ENCODE measurements at places on chromosomes 12 and 14.

GRCh38 chr12:122834104-122834920 is 945 bp upstream of the HIP1R start:
- peak; percentile 33 for DNase-seq

DNA sequence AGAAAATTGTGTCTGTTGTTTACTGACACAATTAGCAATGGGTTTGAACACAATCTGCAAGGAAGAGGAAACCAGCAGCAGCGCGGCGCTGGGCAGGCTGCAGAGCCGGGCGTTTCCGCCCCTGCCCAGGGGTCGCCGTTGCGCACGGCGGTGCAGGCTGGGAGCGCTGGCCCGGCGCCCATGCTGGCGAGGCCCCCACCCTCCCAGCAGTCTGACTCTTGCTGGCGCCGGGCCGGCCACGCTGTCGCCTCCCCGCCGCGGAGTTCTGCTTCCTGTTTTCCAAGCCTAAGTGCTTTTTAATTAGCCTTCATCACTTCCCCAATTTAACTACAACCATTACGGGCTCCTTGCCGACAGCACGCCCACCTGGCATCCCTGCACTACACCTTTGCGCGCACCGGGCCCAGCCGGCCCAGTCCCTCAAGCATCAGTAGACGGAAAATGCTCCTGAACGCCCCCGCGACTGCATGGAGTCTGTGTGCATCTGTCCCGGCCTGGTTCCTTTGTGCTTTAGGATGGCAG is 212.1 kb downstream of the GXYLT1 start:
- no peak for DNase-seq

DNA sequence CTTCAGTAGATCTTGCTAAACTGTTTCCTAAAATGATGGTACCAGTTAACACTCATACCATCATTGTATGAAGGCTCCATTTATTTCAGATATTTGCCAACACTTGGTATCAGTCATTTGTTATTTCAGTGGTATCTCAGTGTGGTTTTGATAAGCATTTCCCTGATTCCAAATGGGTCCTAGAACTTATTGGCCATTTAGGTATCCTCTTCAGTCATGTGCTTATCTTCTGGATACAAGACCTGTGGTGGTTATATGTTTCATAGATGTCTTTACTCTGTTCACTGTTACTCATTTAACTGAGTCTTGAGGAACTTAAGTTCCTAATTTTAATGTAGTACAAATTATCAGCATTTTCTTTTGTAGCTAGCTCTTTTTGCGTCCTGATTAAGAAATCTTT is 13.5 kb downstream of the SINHCAF start:
- no peak for DNase-seq

- no peak for DNase-seq
Observed at GRCh38 chr12:90428881-90429280, 526.1 kb downstream of the CCER1 start.

DNA sequence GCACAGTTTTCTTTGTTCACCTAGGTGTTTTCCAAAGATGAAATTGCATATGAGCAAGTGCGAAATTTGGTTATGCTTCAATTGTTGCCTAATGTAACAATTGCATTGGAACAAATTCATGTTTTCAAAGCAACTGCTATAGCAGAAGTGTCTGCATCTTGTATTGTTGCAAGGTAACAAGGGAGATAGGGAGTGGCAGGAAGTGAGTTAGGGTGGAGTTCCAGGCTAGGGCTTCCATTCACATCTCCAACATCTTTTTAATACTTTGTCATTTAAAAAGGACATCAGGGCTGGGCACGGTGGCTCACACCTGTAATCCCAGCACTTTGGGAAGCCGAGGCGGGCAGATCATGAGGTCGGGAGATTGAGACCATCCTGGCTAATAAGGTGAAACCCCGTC is 312.3 kb upstream of the E2F7 start:
- DNase-seq: no peak

DNA sequence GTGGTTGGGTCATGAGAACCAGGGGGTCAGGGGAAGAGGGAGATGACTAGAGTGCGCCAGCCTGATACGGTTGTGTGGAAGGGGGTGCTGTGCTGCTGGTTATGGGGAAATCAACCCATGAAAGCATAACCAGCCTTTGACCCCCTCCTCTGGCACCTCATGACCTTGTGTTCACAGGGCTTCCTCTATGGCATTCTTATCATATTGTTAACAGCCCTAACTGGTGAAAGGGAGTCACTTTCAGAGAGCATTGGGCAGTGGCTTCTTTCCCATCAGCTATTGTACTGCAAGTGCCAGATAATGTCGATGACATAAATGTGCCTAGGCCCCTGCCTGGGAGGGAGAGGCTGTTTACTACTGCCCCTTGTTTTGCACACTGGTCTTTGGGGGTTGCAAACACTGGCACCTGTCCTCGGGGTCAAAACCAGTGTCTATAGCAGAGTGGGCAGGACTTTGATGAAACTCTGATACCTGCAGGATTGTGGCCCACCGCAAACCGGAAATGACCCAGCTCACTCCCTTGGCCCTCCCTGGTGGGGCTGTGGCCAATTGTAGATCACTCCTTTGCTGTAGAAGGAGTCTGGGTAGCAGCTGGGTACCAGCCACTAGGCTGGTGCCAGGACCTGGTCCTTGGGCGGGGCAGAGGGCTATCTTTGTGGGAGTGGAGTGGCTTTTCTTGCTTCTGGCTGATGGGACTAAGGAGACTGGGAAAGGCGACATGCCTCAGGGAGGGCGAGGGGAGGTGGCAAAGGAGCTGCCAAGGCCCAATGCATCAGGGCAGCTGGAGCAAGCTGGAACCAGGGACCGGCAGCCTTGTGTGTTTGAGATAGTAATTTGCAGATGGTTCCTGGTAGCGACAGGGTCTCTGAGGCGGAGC is 634 bp upstream of the TMEM63C start:
- DNase-seq: no peak

DNA sequence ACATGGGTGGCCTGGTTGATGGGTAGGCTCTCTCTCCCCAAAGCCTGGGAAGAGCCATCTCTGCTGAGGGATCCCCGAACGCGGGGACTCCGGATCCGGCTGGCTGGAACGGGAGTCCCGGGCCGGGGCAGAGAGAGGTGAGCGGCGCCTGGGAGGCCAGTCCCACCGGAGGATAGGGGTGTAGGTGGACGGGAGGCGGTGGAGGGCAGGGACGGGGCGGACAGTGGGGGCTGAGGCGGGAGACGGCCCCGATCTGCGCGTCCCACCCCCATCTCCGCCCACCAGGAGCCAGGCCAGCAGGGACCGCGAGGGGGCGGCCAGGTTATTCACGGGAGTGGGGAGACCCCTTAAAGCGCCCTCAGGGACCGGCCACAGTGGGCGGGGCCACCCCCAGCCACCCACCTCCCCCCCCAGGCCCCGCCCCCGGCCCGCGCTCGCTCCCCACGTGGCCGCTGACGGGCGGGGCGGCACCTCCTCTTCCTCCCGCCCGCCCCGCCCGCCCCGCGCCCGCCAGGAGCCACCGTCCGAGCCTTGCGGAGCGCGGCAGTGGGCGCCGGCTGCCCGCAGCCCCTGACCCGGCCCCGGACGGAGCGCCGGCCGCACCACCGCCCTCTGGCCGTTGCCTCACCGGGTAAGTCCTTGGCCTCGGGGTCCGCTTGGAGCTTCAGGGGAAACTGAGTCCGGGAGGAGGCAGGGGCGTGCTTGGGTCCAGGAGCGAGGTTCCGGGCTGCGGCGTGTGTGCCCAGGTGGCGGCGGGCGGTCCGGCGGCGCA is at the start of gene INF2:
INF2 (plus strand) TSS at position 510 of the 772 bp plus-strand sequence. CDS start 11,748 bp downstream, outside the sequence.
- DNase-seq: no peak

GRCh38 chr12:95318071-95318545 is 100.5 kb downstream of the VEZT start:
- no peak for DNase-seq

- DNase-seq: no peak
Observed at GRCh38 chr12:78641837-78642423, 222.6 kb upstream of the SYT1 start.

GRCh38 chr12:92136965-92137721 is 8.5 kb downstream of the BTG1 start:
- DNase-seq: no peak

DNA sequence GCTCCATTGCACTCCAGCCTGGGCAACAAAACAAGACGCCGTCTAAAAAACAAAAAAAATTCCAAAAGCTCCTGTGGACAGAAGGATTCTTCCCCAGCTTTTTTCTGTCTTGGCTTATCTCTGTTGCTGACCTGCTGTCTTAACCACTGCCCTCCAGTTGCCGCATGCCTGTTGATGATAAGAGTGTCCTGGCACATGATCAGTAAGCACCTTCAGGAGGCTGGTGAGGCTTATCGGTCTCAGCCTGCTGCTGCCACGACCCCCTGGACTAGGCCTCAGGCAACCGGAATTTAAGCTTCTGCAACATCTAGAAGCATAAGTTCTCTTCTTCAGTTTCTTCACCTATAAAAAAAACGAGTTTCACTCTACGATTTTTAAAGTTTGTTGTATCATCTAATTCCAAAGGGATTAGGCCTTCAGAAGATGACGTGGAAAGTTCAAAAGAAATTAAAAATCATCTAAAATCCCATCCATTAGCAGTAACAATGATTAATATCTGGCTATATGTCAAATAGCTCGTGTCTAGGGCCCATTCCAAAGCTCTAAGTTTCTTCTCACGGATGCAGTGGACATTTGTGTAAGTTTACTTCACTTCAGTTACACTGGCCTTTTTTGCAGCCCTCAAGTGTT is 46.4 kb downstream of the RESF1 start:
- no peak for DNase-seq

- no peak for DNase-seq
Observed at GRCh38 chr12:55957106-55957859, 8.6 kb downstream of the PMEL start.

DNA sequence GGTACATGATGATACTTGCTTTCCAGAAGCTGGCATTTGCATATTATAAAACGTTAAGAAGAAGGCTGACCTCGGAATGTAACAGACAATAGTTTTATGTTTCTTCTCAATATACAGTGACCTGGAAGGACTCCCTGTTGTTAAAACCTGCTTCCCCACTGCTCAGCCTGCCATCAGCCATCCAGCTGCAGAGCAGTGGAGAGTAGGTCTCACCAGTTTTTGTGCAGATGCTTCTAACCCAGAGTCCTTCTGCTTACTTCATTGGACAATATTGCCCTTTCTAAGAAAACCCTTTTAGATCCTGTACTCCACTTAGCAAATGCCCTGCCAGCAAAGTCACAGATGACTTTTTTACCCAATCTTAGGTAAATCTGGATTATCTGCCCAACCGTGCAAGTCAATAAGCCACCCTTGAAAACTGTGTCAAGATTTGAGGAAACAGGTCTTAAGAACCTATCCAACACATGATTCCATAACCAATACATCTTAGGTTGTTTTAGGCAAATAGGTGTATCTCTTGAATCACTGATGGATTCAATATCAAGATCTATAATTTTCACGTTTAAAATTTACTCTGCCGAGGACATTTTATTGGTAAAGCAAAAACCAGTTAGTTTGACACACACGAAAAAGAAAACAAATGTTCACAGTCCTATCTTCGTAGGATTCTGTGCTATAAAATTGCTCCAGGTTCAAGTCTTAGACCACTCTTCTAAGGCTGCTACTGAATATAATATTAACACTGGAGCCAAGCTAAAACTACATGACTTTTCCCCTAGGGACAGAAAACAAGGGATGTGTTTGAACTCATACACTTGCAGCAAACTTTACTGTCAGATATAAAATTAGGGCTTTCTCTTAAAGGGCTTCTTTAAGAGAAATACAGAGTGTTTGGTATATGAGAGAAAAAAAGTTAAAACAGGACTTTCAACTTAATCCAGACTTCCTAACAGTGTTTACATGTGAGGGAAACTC is 5.7 kb downstream of the PHLDA1 start:
- no peak for DNase-seq

DNA sequence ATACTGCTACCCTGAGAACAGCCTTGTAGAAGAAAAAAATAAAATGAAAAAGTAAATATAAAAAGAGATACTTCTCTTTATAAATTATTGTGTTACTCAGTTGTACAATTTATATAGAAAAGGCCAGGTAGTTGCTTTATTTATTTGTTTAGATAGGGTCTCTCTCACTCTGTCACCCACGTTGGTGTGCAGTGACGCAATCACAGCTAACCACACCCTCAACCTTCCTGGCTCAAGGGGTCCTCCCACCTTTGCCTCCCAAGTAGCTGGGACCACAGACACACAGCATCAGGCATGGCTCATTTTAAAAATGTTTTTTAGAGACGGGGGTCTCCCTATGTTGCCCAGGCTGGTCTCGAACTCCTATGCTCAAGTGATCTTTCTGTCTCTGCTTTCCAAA is 175.4 kb upstream of the PZP start:
- no peak for DNase-seq

- no peak for DNase-seq
Observed at GRCh38 chr14:102485693-102486512, 23.7 kb downstream of the ANKRD9 start.

DNA sequence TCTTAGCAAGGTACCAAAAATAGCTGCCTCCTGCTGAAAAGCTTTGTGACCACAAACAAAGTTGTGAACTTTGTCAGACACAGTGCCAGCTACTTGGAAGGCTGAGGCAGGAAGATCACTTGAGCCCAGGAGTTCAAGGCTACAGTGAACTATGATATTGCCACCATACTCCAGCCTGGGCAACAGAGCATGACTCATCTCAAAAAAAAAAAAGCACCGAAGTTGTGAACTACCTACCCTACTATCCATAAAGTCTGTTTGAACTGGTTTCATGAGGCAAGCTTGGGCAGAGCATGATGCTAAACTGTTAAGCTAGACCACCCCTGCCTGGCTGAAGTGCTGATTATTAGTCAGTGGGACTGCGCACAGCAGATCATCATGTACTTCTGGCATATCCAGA is 75.5 kb downstream of the RAD52 start:
- no peak for DNase-seq

DNA sequence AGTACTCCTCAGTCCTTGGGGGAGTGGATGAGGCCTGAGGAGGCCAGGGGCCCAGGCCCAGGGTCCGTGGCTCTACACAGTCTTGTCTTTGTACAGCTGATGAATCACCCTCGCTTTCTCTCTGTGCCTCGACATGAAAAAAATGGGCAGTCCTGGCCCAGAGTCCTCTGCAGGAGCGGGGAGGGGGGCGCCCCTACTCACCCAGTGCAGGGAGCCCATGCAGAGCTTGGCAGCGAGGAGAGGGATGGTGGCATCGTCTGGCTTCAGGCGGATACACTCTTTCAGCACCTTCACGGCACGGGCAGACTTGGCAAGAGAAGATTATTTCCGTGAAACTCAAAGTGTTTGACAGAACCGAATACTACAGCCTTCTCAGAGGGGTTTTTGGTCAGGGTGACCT is 159.3 kb downstream of the TTC7B start:
- DNase-seq: no peak

GRCh38 chr14:93033084-93033982 is 82.4 kb downstream of the ITPK1 start:
- DNase-seq: no peak
